Germinal center (tissue), 1 donor: ENCODE measurements at places on chromosomes 11 and 22.

DNA sequence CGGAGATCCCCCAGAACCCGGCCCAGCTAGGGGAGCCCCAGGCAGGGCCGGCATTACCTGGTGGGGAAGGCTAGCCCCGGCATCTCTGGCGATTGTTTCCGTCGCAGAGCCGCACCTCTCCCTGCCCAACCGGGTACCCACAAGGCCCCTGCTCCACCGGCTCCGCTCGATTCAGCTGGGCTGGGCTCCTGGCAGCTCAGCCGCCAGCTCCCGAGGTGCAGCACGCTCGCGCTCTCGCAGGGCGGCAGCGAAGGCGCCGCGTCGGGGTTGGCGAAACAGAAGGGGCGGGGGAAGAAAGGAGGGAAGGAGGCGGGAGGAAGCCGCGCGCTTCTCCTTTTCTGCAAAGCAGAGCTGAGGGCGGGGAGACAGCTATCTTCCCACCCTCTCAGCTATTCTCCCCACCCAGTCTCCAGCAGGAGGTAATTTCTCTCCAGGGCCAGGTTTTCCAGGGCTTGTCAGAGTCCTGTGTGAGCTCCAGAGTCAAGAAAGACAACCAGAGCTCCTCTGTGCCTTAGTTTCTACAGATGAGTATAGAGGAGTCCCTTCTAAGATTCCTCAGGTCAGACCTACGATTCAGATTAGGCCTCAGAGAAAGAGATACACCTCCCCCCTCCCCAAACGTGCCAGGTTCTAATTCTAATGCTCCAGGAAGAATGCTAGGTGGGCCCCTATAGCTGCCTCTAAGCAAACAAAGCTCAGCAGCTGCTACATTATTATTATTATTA, 62.0 kb downstream of the PAK1 start:
- peak; percentile 82 for DNase-seq

DNA sequence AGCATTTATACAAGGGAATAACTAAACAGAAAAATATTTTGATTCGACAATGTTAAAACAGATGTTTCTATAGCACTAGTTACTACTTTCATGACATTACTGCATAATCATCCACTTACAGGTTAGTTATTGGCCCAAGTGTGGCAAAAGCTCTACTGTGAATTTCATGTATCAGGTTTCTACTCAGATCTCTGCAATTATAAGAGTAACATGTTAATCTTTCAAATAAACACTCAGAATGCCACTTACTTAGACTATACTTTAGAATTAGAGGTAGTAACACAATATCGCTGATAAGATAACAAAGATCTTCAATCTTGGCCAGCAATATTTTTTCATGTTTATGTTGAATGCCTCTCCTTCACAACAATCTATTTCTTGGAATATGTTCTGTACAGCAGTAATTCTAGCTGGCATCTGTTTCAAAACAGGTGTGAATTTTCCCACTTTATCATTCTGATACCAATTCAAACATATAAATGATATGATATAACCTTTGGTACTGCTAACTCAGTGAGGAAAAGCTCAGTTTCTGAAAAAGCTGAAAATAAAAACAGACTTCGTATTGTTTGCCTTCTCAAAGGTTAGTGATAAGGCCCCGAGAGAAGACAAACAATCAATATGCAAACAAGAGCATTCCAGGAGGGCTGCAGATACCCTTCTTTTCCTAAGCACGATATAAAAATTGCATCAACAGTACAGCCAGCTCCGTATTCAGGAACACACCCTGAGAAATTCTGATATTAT, 11.0 kb upstream of the CCDC34 start:
- DNase-seq = no peak

GRCh38 chr22:24541681-24542515, 13.0 kb downstream of the GUCD1 start:
- no peak for DNase-seq

DNA sequence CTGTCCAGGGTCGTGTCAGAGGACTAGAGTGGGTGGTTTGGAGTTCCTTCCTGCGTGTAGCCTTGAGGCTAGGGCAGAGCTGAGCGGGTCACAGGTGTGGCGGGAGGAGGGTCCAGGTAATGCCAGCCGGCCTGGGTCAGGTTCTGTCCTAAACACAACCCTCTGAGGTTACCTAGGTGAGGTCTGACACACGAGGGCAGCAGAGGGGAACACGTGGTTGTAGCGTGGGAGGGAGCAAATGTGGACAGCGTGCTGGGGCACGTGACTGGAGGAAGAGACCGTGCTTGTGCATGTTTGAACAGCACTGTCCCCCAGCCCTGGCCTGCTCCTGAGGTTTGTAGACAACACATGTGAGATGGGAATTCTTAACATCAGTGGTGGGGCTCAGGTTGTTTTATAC, 13.1 kb downstream of the MOV10L1 start:
- DNase-seq = peak; percentile 47

DNA sequence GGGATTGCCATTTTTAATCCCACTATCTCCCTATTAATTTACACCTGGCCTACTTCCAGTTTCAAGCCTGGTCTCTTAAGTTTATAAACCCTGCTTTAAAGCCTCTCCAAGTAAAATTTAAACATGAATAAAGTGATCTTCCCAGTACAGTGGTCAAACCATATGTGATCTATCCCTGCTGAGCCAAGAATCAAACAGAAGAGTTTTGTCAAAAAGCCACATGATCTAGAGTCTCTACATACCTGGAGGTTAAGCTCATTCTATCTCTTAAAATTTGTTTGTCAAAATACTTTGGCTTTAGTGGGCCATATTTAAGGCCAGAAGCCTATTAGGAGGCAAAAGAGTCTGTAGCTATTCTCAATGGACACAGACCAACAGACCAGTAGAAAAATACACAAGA, 42.9 kb upstream of the DDI1 start:
- DNase-seq = no peak
